ENCODE measurements at places on chromosomes 2 and 18.

DNA sequence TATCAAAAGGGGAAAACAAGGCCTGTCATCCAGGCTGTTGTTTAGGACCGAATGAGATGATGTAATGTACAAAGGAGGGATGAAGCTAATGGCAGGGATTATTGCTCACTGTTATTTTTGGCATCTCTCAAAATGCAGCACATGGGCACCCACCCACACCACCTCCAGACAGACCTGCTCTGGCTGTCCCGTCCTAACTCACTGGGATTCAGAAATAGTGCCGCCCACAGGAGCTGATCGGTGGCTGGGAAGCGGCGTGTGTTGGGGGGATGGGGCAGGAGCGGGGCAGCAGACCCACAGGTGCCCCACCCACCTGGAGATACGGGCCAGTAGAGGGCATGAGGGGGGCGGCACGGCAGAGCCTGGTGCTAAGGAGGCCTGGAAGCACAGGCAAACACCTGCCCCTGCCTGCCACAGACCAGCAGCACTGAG is 52.2 kb downstream of the CRACDL start:
- DNase-seq = no peak

- DNase-seq = no peak
These were observed 68.9 kb downstream of the MEX3C start for GRCh38 chr18:51128533-51128932.

GRCh38 chr2:138518860-138519259 is 17.3 kb downstream of the SPOPL start:
- DNase-seq = no peak

- peak; percentile 43 for DNase-seq
These were observed 16.5 kb downstream of the DYNC1I2 start for GRCh38 chr2:171703574-171704347.

DNA sequence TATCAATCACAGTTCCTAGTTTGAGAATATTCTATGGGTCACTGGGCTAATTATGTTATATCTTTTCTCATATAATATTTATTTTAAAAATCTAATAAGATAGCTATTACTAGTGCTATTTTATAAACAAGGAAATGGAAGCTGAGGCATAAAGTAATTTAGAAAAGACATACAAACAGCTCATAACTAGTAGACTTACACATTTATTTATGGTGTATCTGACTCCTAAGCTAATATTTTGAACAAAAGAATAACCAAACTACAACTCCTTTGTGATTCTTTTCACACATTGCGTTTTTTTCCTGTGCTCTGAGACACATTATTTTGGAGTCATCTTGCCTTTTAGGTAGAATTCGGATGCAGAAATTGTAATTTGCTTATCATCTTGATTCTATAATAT is 742.0 kb upstream of the LRRTM4 start:
- DNase-seq = no peak

DNA sequence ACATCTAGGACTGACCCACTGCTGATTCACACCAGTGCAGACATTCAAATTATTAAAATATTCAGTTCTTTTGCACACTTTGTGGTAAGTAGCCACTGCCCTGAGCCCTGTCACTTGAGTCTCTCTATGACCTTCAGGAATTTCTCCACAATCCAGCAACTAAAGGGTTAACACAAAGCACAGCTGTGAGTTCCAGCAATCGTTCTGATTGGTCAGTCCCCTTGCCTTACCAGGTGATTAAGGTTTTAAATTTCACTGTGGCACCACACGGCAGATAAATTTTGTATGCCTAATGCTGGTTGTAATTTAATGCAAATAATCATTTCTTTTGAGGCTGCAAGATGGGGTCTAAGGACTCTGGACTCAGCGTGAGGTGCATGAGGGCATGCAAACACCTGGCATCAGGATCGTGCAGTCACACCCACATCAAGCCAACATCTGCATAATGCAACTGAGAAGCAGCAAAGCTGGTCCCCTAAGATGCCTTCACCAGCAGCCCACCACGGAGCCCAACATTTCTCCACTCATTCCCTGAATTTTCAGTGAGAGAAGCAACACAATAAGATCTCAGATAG is 36.6 kb downstream of the SLC14A1 start:
- peak; percentile 98 for DNase-seq

GRCh38 chr2:26970244-26970927 is at the start of gene MAPRE3:
Gene MAPRE3 (plus strand): TSS chr2:26970637. CDS start chr2:27022219, 51,582 bp downstream.
- peak; percentile 94 for DNase-seq

All from NCI-H69 (cell line).